ENCODE measurements at places on chromosomes 11 and 22. TPM values are rescaled to one million over a fixed set of nuclear protein-coding genes. Genes with fewer than 3 reads are reported as not detected.

Gene TEAD1
- 141 TPM for total RNA-seq

Gene KDELR3
- total RNA-seq = 4.4 TPM

Gene SYNGR1
- total RNA-seq = 4.9 TPM

Gene SAA4
- 3.8 TPM for total RNA-seq

Gene MRGPRX4
- not detected for total RNA-seq

Gene KRTAP5-9
- total RNA-seq = 0.37 TPM

GRCh38 chr11:128949791-128950454, 7.3 kb upstream of the TP53AIP1 start:
- no peak overlapping the region for H3K27ac ChIP-seq
- H3K4me1 ChIP-seq = no peaks in the 10 kb centered on the region
- peak; percentile 93 for DNase-seq
- no peaks in the 10 kb centered on the region for H3K27me3 ChIP-seq
- no peaks in the 10 kb centered on the region for H3K36me3 ChIP-seq
- no peak overlapping the region for H3K4me3 ChIP-seq

DNA sequence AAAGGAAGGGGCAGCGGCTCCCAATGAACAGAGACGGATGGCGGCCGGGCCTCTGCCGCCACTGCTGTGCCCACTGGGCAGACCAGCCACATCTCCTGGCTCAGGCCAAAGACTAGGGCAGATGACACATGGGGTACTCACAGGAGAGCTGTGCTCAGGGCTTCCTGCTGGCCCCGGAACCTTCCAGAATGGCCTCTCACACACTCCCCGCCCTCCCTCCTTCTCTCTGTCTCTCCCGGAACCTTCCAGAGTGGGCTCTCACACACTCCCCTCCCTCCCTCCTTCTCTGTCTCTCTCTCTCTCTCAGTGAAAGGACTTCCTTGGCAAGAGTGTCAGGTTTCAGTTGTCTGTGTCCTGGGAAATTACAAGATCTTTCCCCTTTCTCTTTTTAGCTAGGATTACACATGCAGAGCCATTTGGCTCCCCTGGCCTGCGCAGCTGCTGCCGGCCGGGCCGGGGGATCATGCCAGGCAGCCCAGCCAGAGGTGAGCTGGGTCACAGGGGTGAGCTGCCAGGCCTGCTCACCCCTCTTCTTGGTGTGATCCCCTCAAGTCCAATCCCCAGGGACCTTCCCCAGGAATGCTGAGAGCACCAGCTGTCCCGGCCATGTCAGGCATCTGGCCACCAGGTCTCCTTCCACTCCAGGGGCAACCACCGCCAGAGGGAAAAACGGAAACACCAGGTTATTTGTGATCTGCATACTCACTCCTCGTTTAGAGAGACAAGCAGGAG, 45.3 kb upstream of the ADA2 start:
- DNase-seq = peak; percentile 88
- H3K4me1 ChIP-seq = peaks cover 10% of the 10 kb centered on the region
- H3K4me3 ChIP-seq = no peak overlapping the region
- H3K27ac ChIP-seq = no peak overlapping the region
- no peaks in the 10 kb centered on the region for H3K36me3 ChIP-seq
- no peaks in the 10 kb centered on the region for H3K27me3 ChIP-seq

GRCh38 chr11:42473106-42473505, 838.7 kb upstream of the API5 start:
- H3K4me3 ChIP-seq = no peak overlapping the region
- H3K36me3 ChIP-seq = no peaks in the 10 kb centered on the region
- H3K27me3 ChIP-seq = no peaks in the 10 kb centered on the region
- no peaks in the 10 kb centered on the region for H3K4me1 ChIP-seq

DNA sequence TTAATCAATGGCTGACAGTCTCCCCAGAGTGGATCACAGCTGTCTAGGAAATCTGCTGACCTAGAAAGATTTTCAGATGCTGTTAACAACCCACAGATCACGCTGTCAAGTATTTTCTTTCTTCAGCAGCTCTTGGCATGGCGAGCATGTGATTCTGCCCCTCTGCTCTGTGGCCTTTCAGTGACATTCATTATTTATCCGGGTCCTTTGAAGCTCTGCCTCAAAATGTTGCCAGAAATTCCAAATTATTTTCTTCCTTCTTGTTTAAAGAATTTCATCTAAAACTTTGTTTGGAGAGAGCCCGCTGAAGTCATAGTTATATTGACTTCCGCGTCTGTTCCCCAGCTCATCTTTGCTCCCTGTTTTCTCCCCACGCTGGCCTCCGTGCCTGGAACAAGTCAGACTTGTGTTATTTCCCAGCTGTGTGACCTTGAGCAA, 134.1 kb downstream of the COMMD9 start:
- peaks cover 5% of the 10 kb centered on the region for H3K4me1 ChIP-seq
- H3K4me3 ChIP-seq = no peak overlapping the region
- H3K27me3 ChIP-seq = no peaks in the 10 kb centered on the region
- no peak overlapping the region for H3K27ac ChIP-seq
- peak; percentile 91 for DNase-seq

DNA sequence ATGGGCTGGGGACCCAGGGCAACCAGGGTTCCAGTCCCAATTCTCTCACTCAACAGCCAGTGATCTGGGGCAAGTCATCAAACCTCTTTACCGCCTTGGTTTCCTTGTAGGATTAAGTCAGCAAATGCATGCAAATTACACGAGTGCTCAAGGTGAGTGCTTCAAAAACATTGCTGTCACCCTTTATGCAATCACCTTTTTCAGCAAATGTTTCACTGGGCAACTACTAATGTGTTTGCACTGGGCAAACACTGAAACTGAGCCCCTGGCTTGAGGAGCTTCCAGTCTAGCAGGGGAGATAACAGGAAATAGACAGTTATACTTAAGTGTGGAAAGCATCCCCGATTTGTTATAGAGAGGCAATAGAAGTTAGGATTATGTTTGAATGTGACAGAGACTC, 37.7 kb upstream of the DMC1 start:
- no peak overlapping the region for H3K27ac ChIP-seq
- no peaks in the 10 kb centered on the region for H3K4me1 ChIP-seq
- H3K4me3 ChIP-seq = no peak overlapping the region
- no peak for DNase-seq

- H3K36me3 ChIP-seq = no peaks in the 10 kb centered on the region
- H3K27ac ChIP-seq = no peak overlapping the region
- peaks cover 27% of the 10 kb centered on the region for H3K4me1 ChIP-seq
- peak; percentile 57 for DNase-seq
- H3K27me3 ChIP-seq = no peaks in the 10 kb centered on the region
- no peak overlapping the region for H3K4me3 ChIP-seq
Measured at GRCh38 chr11:35082321-35083180, 56.4 kb upstream of the CD44 start.

GRCh38 chr22:29606320-29606719, 2.9 kb downstream of the NF2 start:
- H3K27me3 ChIP-seq = no peaks in the 10 kb centered on the region
- no peak for DNase-seq

- H3K27me3 ChIP-seq = no peaks in the 10 kb centered on the region
- H3K27ac ChIP-seq = no peak overlapping the region
- DNase-seq = no peak
- no peaks in the 10 kb centered on the region for H3K4me1 ChIP-seq
Measured at GRCh38 chr11:92978271-92979111, 9.0 kb downstream of the MTNR1B start.

GRCh38 chr11:115287266-115287665, 216.9 kb downstream of the CADM1 start:
- H3K4me1 ChIP-seq = peaks cover 11% of the 10 kb centered on the region
- H3K36me3 ChIP-seq = no peaks in the 10 kb centered on the region
- no peak overlapping the region for H3K4me3 ChIP-seq
- DNase-seq = no peak
- H3K27ac ChIP-seq = no peak overlapping the region

DNA sequence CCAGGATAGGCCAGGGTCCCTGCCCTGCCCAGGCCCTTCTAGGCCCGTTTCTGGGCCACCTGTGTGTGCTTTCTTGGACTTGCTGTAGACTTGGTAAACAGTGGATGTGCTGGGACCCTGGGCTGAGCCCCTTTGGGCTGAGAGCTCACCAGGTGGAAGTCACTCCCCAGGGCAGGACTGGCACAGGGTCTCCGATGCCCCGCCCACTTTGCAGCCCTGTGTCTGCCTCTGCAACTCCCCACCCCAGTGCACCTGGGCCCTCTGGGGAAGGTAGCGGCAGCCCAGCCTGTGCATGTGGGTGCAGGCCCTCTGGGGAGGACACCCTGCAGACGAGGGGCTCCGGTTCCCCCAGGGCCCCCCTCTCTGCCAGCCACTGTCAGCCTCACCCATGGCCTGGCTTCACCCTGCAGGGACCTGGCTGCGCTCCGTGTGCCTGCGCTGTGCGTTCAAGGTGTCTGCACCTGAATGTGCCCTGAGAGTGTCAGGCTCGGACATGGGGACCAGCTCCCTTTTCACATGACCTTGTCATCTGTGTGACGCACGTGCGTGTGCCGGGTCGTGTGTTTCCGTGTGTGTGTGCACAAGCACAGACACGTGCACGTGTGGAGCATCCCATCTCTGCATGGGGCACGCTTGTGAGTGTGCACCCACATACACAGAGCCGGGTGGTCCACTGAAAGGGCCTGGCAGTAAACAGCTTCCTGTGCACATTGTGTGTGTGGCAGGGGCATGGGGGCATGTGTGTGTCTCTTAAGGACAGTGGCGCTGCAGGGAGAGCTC, 118.5 kb downstream of the KCNQ1OT1 start:
- H3K27me3 ChIP-seq = no peaks in the 10 kb centered on the region
- H3K36me3 ChIP-seq = no peaks in the 10 kb centered on the region
- H3K4me3 ChIP-seq = no peak overlapping the region
- no peaks in the 10 kb centered on the region for H3K4me1 ChIP-seq

GRCh38 chr11:71247551-71248250, 4.7 kb downstream of the SHANK2 start:
- H3K4me3 ChIP-seq = no peak overlapping the region
- H3K27ac ChIP-seq = no peak overlapping the region
- no peaks in the 10 kb centered on the region for H3K36me3 ChIP-seq
- H3K27me3 ChIP-seq = peaks cover 9% of the 10 kb centered on the region
- peak; percentile 83 for DNase-seq
- peaks cover 31% of the 10 kb centered on the region for H3K4me1 ChIP-seq

DNA sequence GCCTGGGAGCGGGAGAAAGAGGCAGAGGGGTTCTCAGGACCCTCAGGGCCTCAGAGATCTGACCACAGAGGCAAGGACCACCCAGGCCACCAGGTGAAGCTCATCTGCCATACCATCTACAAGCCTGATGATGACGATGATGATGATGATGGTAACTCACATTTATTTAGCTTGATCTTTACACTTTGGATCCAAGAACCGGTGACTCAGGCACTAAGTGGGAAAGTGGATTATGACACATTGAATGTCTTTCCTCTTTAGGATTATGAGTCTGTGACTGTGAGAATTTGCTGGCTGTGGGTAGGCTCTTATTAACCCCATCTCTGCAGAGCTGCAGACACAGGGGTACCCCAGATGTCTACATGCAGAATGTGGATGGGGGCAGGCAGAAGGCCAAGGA, 110.3 kb downstream of the DSCAML1 start:
- DNase-seq = no peak
- H3K27me3 ChIP-seq = peaks cover 2% of the 10 kb centered on the region
- no peak overlapping the region for H3K4me3 ChIP-seq
- no peaks in the 10 kb centered on the region for H3K36me3 ChIP-seq
- peaks cover 5% of the 10 kb centered on the region for H3K4me1 ChIP-seq

DNA sequence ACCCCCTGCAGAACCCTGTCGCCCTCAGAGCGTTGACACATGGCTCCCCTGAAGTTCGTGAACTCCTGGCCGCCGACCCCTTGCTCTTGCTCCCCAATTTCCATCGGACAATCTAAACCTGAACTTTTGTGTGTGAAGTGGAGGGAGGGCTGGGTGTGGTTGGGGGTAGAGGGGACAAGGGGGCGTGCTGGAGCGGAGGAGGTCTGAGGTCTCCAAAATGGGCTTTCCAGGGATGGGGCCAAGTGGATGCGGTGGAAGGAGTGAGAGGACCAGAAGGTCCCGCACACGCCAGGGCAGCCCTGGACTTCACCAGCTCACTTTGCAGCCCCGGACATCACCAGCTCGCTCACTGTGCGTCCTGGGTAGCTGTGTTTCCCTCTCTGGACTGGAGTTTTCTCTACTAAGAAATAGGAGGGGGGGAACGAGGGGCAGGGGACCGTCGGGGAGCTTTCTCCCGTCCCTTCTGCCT, 18.6 kb downstream of the CREB3L1 start:
- no peak overlapping the region for H3K27ac ChIP-seq
- no peaks in the 10 kb centered on the region for H3K27me3 ChIP-seq
- H3K4me3 ChIP-seq = no peak overlapping the region
- H3K4me1 ChIP-seq = peaks cover 19% of the 10 kb centered on the region
- peaks cover 6% of the 10 kb centered on the region for H3K36me3 ChIP-seq
- no peak for DNase-seq

DNA sequence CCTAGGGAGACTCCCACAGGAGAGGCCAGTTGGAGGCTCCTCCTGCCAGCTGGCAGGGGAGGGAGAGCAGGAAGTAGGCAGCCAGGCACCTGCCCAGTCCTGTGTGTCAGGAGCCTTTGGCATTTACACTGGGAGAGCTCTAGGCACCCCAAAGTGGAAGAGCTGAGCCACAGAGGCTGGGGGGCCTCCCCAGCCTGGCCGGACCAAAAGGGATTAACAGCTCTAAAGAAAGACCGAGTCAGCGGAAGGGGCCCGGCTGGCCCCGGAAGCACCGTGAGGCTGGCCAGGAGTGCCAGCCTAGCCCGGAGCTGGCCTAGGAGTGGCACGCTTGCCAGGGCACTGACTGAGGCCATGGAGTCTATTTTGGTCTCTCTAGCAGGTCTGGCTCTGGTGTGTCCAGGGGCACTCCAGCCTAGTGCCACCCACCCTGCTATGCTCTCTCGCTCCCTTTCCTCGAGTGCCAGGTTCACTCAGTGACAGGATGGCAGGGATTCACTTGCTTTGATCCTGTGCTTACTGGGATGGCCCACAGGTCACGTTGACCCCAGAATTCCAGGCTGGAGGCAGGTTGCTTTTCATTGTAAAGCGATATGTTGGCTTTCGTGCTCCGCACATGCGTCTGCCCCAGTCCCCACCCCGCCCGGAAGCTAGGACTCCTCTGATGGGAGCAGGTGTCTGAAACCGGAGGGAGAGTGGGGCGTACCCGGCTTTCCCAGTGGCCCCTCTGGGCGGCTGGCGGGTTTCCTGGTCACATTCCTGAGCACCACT, 3.3 kb upstream of the KMT5B start:
- no peaks in the 10 kb centered on the region for H3K27me3 ChIP-seq
- no peak overlapping the region for H3K4me3 ChIP-seq
- peak overlapping the region; percentile 68 for H3K27ac ChIP-seq
- peaks cover 25% of the 10 kb centered on the region for H3K4me1 ChIP-seq
- DNase-seq = no peak
- no peaks in the 10 kb centered on the region for H3K36me3 ChIP-seq

- H3K4me3 ChIP-seq = no peak overlapping the region
- no peak for DNase-seq
- H3K27ac ChIP-seq = no peak overlapping the region
- no peaks in the 10 kb centered on the region for H3K36me3 ChIP-seq
- H3K4me1 ChIP-seq = no peaks in the 10 kb centered on the region
Measured at GRCh38 chr11:6833356-6833755, 12.1 kb upstream of the OR10A5 start.

Measured in lung (tissue), 17 donors.